ENCODE measurements at places on chromosomes 11 and 22.

DNA sequence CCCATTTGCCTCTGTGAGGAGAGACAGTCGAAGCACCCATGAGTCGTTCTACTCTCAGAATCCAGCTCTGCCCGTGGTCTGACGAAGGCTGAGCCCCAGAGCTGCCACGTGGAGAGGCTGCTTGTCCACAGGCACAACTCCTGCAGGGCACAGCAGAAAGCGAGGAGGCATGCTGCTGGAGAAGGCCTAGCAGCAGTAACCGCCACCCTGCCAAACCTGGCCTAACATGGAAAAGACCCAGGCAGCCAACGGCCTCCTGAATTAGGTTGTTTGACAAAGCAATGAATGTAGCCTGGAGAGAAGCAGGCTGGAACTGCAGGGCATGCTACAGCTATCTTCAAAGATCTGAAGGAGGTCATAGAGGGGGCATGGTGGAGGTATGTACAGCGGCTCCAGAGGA, 89.7 kb downstream of the SNX19 start:
- DNase-seq, result no peak

GRCh38 chr11:126585774-126586491, 230.4 kb downstream of the ST3GAL4 start:
- DNase-seq, result no peak

- DNase-seq, result no peak
Observed at GRCh38 chr22:11598492-11599440, 3929.2 kb upstream of the OR11H1 start.

GRCh38 chr11:66891851-66892660, 35.2 kb downstream of the LRFN4 start:
- peak; percentile 39 for DNase-seq

GRCh38 chr22:46763051-46763705, 728 bp downstream of the TBC1D22A start:
- peak; percentile 62 for DNase-seq

DNA sequence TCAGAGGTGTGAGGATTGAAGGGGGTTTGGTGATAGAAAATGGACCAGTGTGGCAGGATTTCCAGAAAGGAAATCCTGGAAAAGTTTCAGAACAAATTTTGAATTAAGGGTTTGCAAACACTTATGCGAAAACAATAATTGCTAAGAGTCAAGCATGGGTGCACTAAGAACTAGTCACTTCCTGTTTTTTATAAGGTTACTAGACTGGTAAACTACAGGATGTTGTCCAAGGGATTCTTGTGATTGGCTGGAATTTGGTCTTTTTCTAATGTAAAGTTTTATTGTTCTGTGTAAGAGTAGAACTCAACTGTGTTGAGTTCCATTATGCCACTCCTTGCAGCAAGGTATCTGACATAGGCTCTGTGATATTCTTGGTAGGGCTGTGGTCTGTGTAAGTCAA, 54.1 kb downstream of the LIF start:
- DNase-seq, result no peak

GRCh38 chr11:83709434-83709833, 423.3 kb upstream of the CCDC90B start:
- DNase-seq, result no peak

DNA sequence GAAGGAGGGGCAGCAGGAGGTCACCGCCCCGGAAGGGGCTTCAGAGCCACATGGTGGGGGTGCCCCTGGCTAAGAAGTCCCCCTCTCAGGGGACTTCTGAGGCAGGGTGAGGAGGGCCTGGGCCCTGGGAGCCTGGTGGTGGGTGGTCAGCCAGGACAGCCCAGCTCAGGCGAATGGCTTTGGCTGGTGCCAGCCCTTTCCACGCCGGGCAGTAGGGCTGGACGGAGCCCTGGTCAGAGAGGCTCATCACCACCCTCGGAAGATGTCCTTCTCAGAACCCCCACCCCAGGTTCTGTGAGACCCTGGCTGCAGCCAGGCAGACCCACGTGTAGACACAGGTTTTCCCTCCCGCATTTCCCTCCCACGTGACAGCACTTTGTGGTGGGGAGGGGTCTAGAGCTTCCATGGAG, 35.9 kb downstream of the OSBPL5 start:
- DNase-seq, result no peak

GRCh38 chr22:38881997-38882879, 10.2 kb upstream of the CBX6 start:
- DNase-seq, result no peak

DNA sequence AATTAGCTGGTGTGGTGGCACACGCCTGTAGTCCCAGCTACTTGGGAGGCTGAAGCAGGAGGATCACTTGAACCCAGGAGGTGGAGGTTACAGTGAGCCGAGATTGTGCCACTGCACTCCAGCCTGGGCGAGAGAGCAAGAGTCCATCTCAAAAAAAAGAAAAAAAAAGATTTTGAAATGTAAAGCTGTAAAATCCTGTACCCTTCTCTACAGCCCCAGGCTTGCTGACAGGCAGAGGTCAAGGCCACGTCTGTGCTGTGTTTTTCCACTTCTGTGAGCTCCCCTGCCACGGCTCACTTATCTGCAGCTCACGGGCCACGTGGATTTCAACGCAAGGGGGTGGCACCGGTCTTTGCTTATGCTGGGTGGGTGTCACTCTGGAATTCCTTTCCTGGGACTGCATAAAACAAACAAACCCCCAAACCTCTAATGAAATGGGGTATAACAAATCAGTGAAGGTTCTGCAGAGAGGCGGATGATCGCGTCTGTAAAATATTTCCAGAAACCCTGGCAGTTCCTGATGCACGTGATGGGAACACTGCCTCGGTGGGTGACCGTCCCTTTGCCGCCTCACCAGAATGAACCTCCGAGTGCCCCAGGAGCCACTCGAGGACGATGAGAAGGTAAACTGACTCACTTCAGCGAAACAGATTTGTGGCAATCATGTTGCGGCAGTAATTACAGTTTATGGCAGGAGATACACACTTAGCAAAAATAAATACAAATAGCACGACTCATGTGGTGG, 44.0 kb upstream of the ATXN10 start:
- no peak for DNase-seq

Data from activated CD8-positive, alpha-beta T cell treated with anti-CD3 and anti-CD28 coated beads, Interleukin-2, amount 10 ng/mL, durations not matched to agents 7 days and 5 days (primary cell).